ENCODE measurements at places on chromosomes 13 and 19.

DNA sequence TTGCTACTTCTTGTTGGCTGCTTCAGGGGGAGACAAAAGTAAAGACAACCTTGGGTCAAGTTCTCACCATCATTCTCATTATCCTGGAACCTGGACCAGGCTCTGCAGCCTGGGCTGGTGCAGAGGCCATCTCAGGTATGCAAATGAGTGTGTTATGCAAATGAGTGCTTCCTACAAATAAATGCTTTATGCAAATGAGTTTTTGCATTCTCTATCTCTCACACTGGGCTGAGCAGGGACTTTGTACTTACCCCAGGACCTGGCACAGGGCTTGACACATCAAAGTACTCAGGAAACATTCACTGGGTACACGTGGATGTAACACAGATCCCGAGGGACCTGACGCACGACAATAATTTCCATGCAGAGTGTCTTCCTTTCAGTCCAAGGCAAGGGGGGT is 103.0 kb downstream of the DNAJC15 start:
- DNase-seq = no peak

- DNase-seq = no peak
Observed at GRCh38 chr19:14023404-14024235, 4.3 kb upstream of the RLN3 start.

- no peak for DNase-seq
Observed at GRCh38 chr13:63910511-63910910, 2494.9 kb upstream of the PCDH20 start.

DNA sequence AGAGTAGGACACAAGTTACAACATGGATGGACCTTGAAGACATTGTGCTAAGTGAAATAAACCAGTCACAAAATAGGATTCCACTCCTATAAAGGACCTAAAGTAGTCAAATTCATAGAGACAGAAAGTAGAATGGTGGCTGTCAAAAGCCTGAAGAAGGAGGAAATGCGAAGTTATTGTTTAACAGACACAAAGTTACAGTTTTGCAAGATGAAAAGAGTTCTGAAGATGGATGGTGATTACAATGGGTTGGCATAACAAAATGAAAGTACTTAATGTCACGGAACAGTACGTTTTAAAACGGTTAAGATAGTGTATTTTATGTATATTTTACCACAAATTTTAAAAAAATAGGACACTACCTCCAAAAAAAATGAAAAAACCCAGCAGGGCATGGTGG is 34.8 kb downstream of the FOXO1 start:
- DNase-seq = no peak
